Articular chondrocyte of knee joint (primary cell): ENCODE measurements at places on chromosomes 6 and 20. TPM values are rescaled to one million over a fixed set of nuclear protein-coding genes. Genes with fewer than 3 reads are reported as not detected.

Gene RIPPLY2
- under 0.01 and 0.43 TPM in 2 replicates for total RNA-seq

Gene STX11
- total RNA-seq, result 0.91 and 1.5 TPM in 2 replicates

Gene LY6G6F
- not detected in 2 replicates for total RNA-seq

Gene IMPG1
- total RNA-seq, result not detected in 2 replicates

Gene HECA
- 36.3 and 41.5 TPM in 2 replicates for total RNA-seq
